ENCODE measurements at places on chromosomes 4 and X.

DNA sequence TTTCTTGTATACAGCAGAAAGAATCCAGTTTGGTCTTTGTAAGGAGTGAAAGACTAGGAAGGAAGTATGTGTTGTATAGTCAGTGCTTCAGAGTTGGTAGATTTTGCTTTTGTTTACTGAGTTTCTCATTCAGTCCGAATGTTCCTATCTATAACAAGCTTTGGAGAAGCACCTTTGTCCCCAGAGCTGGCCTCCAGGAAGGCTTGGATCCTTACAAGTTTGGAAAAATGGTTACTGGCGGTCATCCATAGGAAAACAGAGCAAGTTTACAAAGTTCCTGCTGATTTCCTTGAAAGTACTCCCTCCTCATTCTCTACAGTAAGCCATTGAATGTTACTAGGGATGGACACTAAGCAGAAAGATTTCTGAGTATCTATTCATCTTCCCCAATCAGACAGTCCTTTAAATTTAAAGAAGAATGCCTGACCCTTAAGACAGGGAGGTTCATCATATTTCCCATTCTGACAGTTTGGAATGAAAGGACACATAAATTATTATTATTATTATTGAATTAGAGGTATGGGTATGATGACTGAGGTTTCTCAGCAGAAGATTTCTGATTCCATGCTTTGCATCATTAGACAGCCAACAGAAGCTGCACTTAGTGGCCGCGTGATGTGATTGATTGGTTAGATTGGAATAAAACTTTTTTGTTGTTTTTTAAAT, 35.8 kb downstream of the FAT4 start:
- no peak for DNase-seq

DNA sequence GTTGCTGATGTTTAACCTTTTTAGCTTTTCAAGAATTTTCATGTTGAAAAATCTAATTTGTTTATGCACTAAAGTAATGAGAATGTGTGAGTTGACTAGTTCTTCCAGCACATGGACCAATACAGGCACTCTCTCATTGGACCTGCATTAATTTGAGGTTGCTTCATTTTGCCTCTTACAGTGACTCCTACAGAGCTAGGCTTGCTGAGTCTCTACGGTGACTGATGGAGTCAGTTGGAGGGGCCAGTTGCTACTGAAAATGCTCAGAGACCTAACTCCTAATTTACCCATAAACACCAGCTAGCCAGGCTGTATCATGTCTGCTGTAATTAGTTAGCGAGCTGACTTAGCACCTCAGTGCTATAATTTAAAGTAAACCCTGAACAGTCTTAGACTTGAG, 10.9 kb downstream of the MTHFD2L start:
- DNase-seq = no peak

- no peak for DNase-seq
Observed at GRCh38 chr4:3069661-3070199, 4.6 kb downstream of the HTT-AS start.

DNA sequence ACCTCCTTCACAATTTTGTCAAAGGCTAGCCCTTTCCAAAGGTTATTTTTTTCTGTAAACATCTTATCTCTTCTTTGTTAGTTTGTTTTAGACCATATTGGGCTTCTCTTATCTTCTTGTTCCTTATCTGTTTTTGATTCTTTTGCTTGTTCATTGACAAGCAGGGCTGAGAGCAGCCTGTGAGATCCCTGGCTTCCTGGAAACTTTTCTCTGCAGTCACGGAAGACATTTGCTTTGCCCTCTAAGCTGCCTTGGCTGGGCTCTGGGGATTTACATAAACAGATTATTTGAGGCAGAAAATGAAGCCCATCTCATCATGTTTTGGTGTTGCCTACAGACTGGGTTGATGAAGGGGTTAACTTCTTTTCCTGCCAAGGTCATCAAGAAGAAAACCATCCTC, 157.4 kb upstream of the AMOT start:
- no peak for DNase-seq

DNA sequence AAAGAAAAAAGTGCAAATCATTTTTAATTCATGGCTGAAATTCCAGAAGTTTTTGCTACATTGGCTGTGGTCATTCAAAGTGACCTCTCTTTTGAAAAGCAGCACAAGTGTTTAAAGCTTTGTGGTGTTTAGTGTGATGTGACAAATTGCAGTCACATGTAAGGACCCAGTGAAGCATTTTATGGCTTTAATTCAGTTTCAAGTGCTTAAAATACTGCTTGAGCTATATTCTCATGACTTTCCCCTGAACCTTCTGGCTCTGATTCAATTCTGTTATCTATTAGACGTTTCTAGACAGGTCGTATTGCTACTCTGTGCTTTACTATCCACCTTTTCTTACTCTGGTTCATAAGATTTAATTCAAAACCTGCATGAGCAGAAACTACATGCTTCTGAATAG, 105.8 kb downstream of the FAT4 start:
- no peak for DNase-seq

DNA sequence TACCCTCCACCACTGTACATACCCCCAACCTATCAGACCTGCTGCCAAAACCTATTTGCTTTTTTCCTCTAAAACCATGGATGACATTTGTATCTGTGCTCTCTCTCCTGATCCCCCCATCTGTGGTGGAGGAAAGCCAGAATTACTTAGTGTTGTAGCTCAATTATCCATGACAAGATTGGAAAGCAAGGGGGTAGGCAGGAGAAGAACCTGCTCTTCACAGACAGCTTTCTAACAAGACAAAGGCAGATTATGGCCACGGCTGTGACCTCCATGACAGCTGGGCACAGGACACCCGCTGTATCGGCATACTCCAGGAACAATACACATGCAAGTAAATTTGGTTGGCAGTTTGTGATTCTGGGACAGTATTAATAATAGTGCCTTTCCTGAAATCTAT, 186.7 kb downstream of the ENOX2 start:
- no peak for DNase-seq

DNA sequence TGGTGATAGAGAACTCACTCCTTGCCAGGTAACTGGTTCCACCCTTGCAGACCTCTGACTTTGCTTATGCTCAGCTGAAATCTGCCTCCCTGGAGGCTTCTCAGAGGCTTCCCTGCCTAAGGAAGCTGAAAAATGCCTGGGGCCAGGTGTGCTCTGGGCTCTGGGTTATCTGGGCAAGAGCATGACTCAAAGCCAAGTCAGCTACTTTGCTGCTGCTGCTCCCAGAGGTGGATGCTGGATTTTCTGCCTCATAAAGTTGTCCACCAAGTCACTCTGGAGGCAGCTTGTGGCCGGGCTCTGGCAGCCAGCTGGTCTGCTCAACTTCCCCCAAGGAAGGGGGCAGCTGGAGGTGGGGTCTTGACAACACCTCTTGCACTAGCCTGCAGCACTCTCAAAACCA, 132.7 kb downstream of the PJA1 start:
- DNase-seq = no peak

DNA sequence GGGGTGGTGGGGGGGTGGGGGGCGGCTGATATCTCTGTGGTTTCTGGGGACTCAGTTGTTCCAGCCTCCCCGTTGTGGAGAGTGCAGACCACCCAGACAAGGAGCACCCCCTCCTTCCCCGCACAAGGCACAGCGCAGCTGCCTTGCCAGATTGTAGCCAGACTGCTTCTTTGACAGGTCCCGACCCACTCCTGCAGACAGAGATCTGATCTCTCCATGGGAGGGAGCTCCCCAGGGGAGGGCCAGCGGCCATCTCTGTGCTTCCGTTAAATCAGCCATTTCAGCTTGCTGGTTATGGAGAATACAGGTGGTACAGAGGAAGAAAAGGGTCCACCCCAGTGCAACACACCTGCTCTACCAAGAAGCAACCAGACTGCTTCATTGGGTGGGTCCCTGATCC, 80.8 kb downstream of the FGF16 start:
- DNase-seq = no peak

- DNase-seq = no peak
Observed at GRCh38 chr4:101114936-101115372, 232.4 kb downstream of the PPP3CA start.

GRCh38 chr4:2792711-2793585, at the start of gene SH3BP2:
Gene SH3BP2, plus strand, starts transcription at chr4:2793085. Its CDS starts 27,533 bp downstream, at chr4:2820618.
- no peak for DNase-seq

DNA sequence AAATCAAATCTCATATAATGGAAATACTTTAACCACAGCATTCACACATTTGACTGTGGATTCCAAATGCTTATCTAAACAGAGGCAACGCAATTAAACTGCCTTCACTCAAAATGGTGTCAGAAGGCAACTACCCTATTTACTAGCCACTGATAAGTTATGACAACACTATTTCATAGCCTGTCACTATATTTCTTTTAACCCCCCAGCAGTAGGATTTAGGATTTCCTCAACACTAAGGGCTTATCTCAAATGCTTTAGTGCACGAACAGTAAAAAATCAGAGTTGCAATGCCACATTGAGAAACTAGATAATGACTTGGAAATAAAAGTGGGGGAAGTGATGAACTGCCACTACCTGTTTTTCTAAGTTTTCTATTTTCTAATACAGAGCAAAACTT, 66.7 kb downstream of the DHX15 start:
- DNase-seq = no peak

- no peak for DNase-seq
Observed at GRCh38 chrX:39953879-39954278, 143.9 kb downstream of the BCOR start.

DNA sequence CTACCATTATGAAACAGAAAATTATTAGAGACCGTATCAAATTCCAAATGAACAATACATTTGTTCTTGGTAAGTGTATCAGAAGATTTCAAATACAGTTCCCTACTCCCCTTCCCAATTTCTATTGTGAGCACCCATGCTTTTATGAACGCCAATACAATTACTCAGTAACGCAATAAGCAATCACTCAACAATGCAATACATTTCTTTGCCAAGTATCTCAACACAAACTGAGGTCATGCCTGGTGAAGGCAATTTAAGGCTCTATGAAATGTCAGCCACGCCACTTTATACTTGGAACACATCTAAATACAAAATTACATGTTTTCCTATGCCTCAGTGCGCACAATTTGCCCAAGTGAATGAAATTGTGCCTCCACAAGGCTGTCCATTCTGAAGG, 712 bp downstream of the PNPLA4 start:
- no peak for DNase-seq

DNA sequence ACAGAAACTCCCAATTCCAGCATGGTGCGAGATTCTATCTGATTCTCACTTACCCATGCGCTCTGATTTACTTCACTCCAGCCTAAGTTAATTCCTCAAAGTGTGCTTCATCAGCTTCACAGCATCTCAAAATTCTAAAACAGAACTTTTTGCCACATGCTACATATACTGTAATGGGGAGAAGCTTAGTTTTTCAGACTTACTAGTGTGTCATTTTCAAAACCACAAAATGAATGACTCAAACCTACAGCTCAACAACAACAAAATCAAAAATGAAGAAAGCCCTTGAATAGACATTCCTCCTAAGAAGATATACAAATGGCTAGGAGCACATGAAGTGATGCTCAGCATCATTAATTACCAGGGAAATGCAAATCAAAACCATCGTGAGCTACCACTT, 14.9 kb downstream of the IRF2 start:
- no peak for DNase-seq

GRCh38 chr4:56786955-56787354, 34.5 kb downstream of the SPINK2 start:
- DNase-seq = peak; percentile 17

DNA sequence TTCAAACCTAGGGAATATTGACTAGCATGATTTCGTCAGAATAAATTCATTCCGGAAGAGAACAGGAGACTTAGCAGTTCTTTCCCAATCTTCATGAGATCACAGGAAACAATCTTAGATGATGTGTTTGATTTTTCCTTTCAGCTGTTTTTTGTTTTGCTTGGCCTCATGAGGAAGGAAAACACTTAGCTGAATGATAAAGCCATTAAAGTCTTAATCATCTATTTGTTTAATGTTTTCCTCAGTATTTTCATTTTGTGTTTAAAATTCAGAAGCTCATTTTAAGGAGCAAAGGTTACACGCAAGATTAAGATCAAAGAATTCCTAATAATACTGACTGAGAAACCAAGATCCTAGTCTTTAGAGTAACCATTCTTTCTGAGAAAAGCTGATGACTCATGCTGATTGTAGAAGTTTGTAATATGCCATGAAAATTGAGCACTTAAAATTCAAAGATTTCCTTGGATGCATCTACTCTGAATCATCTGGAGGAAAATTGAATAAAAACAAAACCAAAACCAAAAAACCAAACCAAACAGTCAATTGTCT, 15.4 kb upstream of the TBC1D19 start:
- DNase-seq = peak; percentile 96

DNA sequence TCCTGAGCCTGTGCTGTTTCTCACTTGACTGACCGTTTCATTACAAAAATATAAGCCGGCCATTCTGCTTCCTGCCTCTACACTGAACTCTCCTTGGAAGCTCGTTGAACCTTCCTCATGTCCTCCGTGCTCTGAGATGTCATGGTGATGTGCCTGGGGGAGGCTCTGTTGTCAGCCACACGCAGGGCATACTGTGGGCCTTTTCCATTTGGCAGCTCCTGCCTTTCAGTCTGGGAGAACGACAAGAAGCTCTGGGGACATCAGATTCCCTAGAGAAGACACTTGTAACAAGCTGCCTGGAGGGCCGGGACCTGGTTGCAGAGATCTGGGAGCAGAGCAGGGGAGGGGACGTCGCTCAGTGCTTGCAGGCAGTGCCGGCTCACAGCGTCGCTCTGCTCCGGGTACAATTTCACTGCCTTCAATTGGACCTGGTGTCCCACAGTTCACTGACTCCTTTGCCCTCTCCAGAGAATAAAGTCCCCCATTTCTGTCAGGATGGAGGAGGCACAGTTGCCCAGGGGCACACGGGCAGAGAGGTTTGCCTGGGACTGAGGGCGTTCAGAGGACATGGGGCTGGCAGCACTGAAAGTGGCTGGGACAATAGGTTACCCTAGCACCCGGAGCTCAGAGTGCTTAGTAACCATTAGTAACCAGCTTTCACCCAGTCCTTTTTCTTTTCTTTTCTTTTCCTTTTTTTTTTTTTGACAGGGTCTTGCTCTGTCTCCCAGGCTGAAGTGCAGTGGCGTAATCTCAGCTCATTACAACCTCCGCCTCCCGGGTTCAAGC, 19.1 kb upstream of the MECP2 start:
- no peak for DNase-seq

DNA sequence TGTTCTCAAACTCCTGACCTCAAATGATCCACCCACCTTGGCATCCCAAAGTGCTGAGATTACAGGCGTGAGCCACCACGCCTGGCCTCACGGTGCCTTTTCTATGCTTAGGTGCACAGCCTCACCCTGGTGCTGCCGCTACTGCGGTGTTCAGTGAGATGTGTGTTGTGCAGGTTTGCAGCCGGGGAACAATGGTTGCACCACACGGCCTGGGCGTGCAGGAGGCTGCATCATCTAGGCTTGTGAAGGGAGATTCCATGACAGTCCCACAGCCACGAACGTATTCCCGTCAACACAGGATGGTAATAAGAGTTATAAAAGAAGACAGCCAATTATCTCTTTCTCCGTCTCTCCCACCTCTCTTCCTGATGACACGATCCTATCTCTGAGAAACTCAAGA, 22.0 kb downstream of the CPLX1 start:
- DNase-seq = no peak

GRCh38 chr4:25088093-25088952, 57.6 kb upstream of the LGI2 start:
- DNase-seq = no peak

DNA sequence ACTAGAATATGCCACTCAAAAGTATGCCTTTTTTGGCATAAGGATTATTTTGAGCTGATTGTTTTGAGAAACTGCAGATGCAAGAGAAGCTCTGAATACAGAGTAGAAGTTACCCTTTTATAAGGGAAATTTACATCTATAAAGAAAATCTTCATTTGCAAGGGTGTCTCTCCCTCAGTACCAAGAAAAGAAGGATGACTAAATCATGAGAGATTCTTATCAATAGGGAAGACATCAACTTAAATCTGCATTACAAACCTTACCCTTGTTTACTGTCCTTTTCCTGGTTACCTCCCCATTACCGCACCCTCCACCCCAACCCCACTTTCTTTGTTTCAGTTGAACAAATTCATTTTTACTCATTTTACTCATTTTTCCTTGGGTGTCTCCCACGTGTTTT, 62.5 kb downstream of the RLIM start:
- DNase-seq = no peak
